ENCODE measurements at places on chromosomes 16 and 17.

DNA sequence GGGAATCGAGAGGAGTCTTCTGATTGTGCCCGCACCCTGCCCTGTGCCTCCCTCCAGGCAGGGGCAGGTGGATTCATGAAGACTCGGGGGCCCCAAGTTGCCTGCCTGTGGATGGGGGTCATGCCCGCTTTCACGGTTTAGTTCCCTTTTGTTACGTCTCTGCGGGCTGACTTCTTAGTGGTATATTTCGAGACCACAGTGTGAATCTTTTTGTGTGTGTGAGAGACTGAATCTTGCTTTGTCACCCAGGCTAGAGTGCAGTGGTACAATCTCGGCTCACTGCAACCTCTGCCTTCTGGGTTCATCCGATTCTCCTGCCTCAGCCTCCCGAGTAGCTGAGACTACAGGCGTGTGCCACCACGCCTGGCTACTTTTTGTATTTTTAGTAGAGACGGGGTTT, 18.1 kb upstream of the RNF213 start:
- no peak for DNase-seq

GRCh38 chr16:79757163-79757562, 156.6 kb upstream of the MAF start:
- no peak for DNase-seq

DNA sequence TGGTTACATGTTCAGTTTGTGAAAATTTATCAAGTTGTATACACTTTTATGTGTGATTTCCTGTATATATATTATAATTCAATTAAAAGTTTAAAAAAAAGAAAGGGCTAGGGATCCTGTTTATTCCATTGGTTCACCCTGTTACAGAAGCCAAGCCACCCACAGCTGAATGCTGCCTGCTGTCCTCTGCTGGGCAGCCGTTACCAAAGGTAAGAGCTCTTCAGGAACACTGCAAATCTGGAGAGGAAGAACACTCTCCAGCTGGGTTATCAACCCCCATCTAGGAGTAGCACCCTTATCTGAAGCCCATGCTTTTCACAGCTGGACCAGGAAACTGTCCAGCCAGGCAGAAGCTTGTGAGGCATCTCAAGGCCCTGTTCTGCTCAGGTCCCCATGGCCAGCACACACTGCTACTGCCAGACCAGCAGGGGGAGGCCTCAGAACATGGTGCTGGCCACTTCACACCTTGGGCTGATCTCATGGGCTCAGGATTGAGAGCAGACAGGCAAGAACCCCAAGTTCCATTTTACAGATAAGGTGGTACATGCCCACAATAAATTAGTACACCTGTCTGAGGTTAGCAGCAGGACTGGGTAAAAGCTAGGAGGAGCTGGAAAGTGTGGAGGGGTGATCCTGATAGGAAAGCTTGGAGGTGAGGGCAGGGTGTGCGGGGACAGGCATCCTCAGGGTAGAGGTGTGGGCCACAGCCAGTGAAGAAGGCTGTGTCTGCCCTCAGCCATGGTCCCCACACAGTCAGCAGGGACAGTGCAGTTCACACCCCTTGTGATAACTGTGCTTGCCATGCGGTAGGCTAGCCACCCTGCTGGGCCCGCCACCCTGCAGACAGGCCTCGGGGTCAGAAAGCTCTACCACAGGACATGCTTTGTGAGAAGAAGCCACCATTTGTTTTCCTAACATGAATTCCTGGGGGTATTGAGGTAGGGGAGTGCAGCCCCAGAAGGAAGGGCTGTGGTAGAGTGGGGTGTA, 54.3 kb upstream of the SREBF1 start:
- peak; percentile 21 for DNase-seq

DNA sequence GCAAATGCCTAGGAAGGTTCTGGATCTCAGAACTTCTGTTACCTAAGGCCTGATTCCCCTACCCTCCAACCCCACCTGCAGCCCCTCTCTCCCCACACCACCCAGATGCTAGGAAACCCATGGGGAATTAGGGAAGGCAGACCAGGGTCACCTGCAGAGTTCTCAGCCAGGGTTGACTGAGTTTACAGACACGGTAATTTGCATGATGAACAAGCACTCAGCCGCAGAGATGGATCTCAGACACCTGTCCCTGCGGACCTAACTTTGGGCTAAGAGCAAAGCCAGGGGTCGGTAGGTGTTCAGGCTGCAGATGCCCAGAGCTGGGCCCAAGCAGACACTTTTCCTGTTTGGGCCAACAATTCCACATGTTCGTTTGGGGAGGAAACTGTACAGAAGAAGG, 2.9 kb downstream of the ABI3 start:
- DNase-seq = no peak

DNA sequence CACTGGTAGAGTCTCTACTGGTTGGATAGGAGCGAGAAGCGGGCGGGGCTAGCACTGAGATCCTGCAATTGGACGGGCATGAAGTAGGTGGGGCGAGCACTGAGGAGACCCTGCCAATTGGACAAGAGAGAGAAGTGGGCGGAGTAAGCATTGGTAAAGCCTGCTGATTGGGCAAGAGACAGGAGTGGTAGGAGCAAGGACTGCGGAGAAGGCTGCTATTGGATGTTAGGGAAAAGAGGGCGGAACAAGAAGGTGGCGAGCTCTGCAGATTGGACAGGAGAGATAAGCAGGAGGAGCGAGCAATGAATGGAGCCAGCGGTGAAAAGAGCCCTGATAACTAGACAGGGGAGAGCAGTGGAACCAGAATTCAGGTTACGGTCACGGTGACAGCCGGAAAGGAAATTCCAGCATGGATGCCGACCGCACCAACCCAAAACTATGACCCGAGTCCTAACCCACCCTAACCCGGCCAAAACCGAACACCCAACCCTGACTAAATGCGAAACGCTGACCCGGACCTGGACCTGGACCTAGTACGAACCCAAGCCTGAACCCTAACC, 4.8 kb downstream of the SCGB1C2 start:
- DNase-seq = peak; percentile 23

DNA sequence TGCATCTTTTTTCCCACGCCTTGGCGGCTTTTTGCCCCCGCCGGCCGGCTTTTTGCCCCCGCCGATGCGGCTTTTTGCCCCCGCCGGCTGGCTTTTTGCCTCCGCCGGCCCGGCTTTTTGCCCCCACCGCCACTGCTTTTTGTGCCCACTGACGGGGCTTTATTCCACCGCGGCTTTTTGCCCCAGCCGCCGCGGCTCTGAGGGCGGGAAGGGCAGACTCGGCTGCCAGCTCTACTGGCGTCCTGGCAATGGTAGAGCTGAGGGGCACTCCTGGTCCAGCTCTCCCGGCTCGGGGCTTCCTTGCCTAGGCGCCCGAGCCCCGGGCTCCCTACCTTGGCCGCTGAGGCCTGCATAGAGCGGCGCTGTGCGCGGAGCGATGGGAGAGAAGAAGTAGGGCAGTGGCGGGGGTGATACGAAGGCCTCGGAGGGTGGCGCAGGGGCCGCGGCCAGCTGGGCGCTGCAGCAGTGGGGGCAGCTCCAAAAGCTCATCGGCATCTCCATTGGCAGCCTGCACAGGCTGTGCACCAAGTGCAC, 591.4 kb downstream of the TP53TG3F start:
- DNase-seq = no peak

DNA sequence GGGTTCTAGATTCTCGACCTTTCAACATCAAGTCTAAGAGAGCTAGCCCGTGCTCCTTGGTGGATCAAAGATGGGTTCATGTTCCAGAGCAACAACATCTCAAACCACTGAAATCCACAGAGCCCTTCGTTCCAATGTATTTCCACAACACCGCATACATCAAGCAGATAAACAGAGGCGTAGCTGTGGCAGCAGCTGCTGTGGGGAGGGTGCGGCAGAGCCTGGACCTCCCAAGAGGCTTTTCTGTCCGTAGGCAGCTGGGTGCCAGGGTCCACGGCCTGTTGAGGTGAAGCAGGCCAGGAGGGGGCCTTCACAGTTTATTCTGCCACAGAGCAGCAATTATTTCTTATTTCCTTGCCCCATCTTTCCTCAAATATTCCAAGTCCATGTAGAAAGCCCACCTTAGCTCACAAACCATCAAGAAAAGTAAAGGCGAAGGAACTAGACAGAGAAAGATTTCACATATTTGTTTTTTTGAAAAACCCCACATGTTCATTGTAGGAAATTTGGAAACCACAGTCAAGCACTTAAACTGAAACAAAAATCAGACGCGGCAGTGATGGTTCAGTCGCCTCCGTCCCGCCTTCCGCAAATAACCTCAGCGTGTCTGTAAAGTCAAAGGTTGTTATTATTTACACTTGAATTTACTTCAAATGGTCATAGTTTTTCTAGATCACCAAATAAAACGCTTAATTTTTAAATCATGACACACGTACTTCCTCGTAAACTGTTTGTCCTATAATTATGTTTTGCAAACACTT, 144.6 kb upstream of the FOXF1 start:
- no peak for DNase-seq

GRCh38 chr17:49955157-49955556, 13.8 kb upstream of the DLX4 start:
- DNase-seq = no peak

GRCh38 chr16:4626396-4626795, 1.8 kb downstream of the MGRN1 start:
- no peak for DNase-seq

DNA sequence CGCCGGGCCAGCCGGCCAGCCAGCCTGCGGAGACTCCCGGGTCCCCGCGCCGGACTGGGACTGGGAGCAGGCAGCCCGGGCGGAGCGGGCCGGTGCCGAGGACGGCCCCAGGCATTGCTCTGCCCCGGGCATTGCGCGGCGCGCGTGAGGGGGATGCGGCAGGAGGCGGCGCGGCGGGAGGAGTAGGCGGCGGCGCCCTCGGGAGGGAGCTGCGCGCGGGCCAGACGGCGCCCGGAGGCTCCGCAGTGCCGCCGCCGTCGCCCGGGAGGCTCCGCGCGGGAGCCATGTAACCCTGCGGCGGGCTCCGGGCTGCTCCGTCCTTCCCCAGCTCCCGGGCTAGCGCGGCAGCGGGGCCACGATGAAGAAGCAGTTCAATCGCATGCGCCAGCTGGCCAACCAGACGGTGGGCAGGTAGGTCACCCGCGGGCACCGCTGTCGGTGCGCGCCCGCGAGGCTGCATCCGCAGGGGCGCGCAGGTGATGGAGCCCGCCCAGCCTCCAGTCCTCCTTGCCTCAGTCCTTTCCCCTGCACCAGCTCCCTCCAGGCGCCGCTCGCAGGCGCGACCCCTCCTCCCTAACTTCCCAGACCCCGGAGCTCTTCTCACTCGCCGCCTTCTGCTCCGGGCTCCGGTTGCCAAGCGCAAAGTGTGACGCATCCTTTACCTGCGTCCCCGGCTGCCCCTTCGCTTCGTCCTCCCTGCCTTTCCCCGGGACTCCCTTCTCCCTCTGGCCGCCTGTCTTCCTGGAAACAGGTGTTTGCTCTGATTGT, at the start of gene ARHGAP44:
TSS of gene ARHGAP44 (plus strand) at position 18 of the 768 bp plus-strand sequence. CDS start at position 359, 341 bp downstream.
- peak; percentile 32 for DNase-seq

- no peak for DNase-seq
Observed at GRCh38 chr17:31134576-31134975, 39.8 kb downstream of the NF1 start.

DNA sequence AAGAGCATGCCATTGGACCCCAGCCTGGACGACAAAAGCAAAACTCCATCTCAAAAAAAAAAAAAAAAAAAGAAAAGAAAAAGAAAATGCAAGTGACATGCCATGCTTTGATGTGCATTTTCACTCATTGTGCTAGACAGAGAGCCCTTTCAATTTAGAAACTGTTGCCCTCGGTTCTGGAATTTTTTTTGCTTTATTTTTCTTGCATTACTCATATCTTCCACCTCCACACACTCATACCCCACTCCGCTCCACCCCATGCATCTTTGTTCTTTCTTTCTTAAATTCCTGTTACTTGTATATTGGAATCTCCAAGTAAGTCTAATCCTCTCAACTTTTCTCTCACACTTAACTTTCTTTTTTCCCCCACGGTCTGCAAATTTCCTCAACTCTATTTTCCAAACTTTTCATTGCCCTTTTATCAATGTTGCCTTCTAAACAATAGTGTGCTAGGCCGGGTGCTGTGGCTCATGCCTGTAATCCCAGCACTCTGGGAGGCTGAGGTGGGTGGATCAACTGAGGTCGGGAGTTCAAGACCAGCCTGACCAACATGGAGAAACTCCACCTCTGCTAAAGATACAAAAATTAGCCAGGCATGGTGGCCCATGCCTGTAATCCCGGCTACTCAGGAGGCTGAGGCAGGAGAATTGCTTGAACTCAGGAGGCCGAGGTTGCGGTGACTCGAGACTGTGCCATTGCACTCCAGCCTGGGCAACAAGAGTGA, 16.8 kb upstream of the SUZ12 start:
- DNase-seq = peak; percentile 47

GRCh38 chr16:3659251-3659650, 4.8 kb downstream of the DNASE1 start:
- no peak for DNase-seq

DNA sequence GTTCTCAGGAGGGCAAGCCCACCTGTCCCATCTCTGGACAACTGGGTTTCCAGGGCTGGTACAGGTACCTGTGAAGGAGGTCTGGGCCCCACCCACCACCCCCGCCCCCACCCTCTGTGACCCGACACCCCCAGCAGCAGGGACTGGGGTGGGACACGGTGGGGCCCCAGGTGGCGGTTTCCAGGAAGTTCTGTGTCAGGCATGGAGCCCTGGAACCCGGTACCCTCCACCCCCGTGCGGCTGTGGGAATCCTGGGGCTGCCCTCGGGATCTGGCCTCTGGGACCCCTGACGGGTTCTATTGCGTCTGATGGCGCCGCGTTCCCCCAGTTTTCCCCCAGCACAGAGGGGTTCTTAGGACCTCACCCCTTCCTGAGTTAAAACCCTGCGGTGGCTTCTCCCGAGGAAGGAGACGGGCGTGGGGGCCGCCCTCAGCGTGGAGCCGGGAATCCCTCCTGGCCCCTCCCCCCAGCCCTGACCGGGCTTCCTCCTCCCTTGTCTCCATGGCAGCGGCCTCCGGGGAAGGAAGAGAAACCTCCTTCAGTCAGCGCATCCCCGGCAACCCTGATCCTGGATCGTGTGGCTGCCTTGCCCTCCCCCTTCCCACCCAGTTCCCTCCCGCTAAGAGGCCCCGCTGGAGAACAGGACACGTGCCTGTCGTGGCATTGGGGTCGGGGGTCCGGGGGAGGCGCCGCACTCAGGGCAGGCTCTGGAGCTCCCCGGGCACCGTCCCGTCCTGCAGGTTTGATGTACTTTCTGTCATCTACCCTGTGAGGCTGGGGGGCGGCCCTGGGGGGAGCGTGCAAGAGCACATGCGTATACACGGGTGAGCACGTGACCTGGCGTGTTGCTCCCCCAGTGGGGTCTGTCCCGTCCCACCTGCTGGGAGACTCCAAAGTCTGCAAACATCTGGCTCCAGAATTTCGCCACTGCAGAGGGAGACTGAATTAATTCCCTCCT, 30.3 kb downstream of the CACNA1H start:
- peak; percentile 82 for DNase-seq

- no peak for DNase-seq
Observed at GRCh38 chr17:75673487-75673886, 6.3 kb downstream of the SAP30BP start.

Data from kidney glomerular epithelial cell (primary cell).